Esophagus squamous epithelium (tissue), 5 donors: ENCODE measurements at places on chromosomes 5 and 9.

GRCh38 chr9:27565696-27566095, 7.6 kb downstream of the C9orf72 start:
- DNase-seq, result no peak
- H3K4me3 ChIP-seq, result no peak overlapping the region
- H3K4me1 ChIP-seq, result peaks cover 17% of the 10 kb centered on the region
- H3K27ac ChIP-seq, result no peak overlapping the region
- no peaks in the 10 kb centered on the region for H3K27me3 ChIP-seq
- peaks cover 40% of the 10 kb centered on the region for H3K36me3 ChIP-seq

DNA sequence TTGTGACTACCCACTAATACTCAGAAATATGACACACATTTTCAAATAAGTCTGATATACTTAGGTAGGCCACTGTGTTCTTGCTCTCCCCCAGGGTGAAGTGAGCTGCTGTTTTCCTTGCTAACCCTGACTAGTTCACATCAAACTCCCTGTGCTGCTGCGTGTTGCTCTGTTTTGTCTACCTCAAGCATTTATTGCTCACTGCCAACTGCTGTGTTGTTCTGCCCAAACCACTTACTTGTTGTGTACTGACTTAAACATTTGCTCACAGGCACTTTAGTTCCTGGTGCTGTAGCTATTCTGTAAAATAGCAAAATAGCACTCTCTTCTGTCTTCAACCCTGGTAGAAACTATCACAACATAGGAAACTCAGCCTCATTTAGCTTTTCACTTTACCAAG, 255.7 kb downstream of the HCN1 start:
- no peaks in the 10 kb centered on the region for H3K4me1 ChIP-seq
- no peaks in the 10 kb centered on the region for H3K27me3 ChIP-seq
- H3K36me3 ChIP-seq, result no peaks in the 10 kb centered on the region
- no peak for DNase-seq
- H3K4me3 ChIP-seq, result no peak overlapping the region

- no peak for DNase-seq
- H3K4me3 ChIP-seq, result no peak overlapping the region
- H3K27me3 ChIP-seq, result no peaks in the 10 kb centered on the region
- no peaks in the 10 kb centered on the region for H3K36me3 ChIP-seq
- peak overlapping the region; percentile 65 for H3K27ac ChIP-seq
These were observed 310.8 kb upstream of the DMRT1 start for GRCh38 chr9:530681-531080.

DNA sequence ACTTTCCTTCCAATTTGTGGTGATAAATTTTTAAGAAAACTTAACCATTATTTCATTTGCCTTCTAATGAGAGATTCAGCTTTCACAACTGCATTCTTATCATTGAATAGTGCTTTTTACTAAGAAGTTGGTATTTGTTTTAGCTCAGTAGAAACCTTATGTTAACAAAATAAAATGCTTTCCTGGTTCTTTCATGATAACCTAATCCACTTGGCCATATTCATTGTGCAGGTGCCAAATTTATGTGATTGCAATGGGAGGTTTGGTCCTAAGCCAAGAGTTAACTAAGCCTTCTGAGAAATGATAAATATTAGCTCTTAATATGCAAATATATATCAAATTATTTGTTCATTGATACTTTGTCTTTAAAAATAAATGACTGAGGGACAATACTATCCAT, 141.1 kb upstream of the TLE4 start:
- no peaks in the 10 kb centered on the region for H3K36me3 ChIP-seq
- no peak overlapping the region for H3K27ac ChIP-seq
- DNase-seq, result no peak
- no peaks in the 10 kb centered on the region for H3K4me1 ChIP-seq
- H3K27me3 ChIP-seq, result no peaks in the 10 kb centered on the region
- H3K4me3 ChIP-seq, result no peak overlapping the region

GRCh38 chr9:104745852-104746251, 1.6 kb upstream of the NIPSNAP3A start:
- H3K27me3 ChIP-seq, result no peaks in the 10 kb centered on the region
- peaks cover 20% of the 10 kb centered on the region for H3K4me1 ChIP-seq
- no peak overlapping the region for H3K4me3 ChIP-seq
- no peak for DNase-seq
- peaks cover 2% of the 10 kb centered on the region for H3K36me3 ChIP-seq
- no peak overlapping the region for H3K27ac ChIP-seq

DNA sequence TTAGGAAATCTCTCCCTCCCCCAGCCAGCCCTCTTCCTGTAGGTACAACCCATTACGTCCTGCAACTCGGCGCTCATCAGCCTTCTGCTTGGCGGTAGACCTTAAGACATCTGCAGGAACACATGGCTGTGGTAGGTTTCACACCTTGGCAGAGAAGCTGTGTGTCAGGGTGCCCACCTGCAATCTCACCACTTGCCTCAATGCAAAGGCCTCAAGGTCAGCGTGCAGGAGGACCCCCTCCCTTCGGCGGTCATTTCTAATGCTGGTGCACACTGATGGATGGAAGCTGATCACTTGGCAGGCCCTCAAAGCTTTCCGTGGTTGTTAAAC, 67.3 kb downstream of the CRB2 start:
- peaks cover 41% of the 10 kb centered on the region for H3K36me3 ChIP-seq
- H3K27ac ChIP-seq, result no peak overlapping the region
- DNase-seq, result no peak
- H3K27me3 ChIP-seq, result no peaks in the 10 kb centered on the region
- no peaks in the 10 kb centered on the region for H3K4me1 ChIP-seq
- no peak overlapping the region for H3K4me3 ChIP-seq

DNA sequence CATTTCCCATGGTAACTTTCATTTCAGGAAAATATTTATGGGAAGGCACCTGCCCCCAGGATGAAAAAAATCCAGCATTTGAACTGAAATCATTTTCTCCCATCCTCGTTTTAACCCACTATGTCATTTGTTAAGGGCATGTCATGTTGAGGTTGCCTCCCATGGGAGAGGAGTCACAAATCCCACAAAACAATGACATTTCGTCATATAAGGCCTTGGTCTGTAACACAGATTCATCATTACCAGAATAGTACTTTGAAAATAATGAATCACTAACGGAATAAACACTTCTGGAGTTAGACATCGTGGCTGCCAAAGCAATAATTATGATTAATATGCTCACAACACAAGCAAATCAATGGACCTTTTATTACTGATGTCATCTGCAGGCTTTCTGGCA, 274.1 kb downstream of the NDUFS4 start:
- DNase-seq, result no peak
- no peaks in the 10 kb centered on the region for H3K36me3 ChIP-seq
- H3K27me3 ChIP-seq, result no peaks in the 10 kb centered on the region
- H3K4me1 ChIP-seq, result no peaks in the 10 kb centered on the region
- H3K4me3 ChIP-seq, result no peak overlapping the region
- no peak overlapping the region for H3K27ac ChIP-seq

- no peaks in the 10 kb centered on the region for H3K27me3 ChIP-seq
- no peak overlapping the region for H3K27ac ChIP-seq
- H3K4me3 ChIP-seq, result no peak overlapping the region
- H3K36me3 ChIP-seq, result no peaks in the 10 kb centered on the region
These were observed 32.6 kb downstream of the SPATA31D1 start for GRCh38 chr9:82021198-82021597.

DNA sequence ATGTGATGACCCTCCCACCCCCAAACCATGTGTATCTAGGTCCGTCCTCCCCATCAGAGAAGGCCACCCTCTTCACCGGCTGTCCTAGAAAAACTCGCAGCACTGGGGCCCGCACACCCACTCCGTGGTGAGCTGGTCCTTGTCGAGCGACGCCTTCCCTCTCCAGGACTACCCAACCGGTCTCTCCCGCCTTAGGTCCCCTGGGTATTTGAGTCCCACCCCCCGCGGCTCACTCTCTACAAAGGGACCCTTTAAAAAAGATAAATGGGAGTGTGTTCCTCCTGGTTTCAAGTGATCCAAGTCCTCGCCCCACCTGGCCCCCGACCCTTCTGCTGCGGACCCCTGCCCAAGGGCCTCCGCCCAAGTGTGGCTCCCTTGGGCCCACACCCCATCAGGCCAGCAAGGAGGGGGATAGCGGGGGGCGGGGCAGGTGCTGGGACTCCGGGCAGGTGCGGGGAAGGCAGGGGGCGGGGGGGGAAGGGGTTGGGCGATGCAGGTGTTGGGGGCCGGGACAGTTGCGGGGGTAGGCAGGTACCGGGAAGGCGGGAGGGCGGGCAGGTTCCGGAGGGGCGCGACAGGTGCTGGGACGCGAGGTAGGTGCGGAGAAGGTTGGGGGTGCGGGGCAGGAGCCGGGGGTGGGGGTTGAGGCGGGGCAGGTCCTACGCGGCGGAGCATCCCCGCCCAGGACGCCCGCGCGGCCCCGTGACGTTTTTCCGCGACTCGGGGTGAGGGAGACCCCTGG, 970 bp upstream of the ARRDC1 start:
- no peaks in the 10 kb centered on the region for H3K27me3 ChIP-seq
- no peaks in the 10 kb centered on the region for H3K36me3 ChIP-seq
- H3K4me1 ChIP-seq, result peaks cover 31% of the 10 kb centered on the region
- H3K27ac ChIP-seq, result peak overlapping the region; percentile 72
- H3K4me3 ChIP-seq, result peak overlapping the region; percentile 49
